NCI-H345 (cell line): ENCODE measurements at places on chromosomes 5 and 9.
A peak's percentile ranks its signal among the peaks of the same experiment; 100 is the strongest.

DNA sequence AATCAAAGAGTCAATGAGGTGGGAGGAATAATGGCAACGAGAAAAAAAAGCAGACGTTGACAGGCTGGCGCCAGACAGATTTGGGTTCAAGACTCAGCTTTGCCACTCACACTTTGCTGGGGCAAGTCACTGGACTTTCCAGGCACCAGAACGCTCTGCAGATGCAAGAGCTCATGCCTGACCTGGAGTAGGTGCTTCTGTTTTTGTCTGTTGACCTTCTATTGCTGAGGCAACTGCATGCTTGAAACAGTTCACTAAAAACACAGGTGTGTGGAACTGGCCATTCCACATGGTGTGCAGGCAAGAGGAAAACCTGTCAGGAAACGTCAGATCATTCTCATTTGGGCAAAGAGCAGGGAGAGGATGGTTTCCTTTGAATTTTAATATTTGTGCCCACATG is 161.2 kb upstream of the SMIM23 start:
- no peak for DNase-seq

- no peak for DNase-seq
Observed at GRCh38 chr5:151108566-151108965, 27.7 kb upstream of the TNIP1 start.

- no peak for DNase-seq
Observed at GRCh38 chr5:16082053-16082452, 97.5 kb downstream of the MARCHF11 start.

DNA sequence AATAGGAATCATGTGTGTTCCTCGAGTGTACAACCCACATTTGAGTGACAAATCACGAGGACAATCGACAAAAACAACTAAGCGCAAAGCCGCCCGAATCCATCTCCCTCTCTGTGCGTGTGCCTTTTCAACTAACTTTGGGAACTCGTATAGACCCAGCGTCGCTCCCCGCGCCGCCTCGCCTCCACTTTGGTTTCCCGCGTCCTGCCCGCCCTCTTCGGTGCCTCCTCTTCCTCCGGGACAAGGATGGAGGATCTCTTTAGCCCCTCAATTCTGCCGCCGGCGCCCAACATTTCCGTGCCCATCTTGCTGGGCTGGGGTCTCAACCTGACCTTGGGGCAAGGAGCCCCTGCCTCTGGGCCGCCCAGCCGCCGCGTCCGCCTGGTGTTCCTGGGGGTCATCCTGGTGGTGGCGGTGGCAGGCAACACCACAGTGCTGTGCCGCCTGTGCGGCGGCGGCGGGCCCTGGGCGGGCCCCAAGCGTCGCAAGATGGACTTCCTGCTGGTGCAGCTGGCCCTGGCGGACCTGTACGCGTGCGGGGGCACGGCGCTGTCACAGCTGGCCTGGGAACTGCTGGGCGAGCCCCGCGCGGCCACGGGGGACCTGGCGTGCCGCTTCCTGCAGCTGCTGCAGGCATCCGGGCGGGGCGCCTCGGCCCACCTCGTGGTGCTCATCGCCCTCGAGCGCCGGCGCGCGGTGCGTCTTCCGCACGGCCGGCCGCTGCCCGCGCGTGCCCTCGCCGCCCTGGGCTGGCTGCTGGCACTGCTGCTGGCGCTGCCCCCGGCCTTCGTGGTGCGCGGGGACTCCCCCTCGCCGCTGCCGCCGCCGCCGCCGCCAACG is at the start of gene GPR150:
Gene GPR150, plus strand, starts transcription at position 58 of the 840 bp plus-strand sequence. Its CDS starts 189 bp downstream, at position 247.
- DNase-seq, result peak; percentile 41

- DNase-seq, result no peak
Observed at GRCh38 chr9:69036309-69036708, 757 bp downstream of the FXN start.

GRCh38 chr5:124162767-124163532 is 583.5 kb downstream of the ZNF608 start:
- DNase-seq, result peak; percentile 44

DNA sequence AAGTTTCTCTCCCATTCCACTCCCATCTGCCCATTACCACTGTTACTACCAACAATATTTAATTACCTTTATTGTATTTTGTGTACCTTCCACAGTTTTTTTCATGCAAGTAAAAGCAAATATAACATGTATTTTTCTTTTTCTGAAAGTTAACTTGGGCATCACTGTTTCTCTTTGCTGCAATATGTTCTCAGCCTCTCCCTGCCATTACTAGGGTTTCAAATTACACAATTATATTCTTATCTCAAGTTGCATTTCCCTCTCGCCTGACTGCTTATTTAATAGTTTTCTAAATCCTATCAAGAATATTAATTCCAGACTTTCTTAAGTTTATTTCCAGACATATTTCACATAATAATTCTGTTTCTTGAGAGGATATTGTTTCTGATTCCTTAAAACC is 46.9 kb upstream of the GAS1 start:
- no peak for DNase-seq

GRCh38 chr5:159398936-159399335 is 68.6 kb upstream of the IL12B start:
- DNase-seq, result no peak

GRCh38 chr5:9058161-9058560 is 487.7 kb downstream of the SEMA5A start:
- DNase-seq, result no peak

DNA sequence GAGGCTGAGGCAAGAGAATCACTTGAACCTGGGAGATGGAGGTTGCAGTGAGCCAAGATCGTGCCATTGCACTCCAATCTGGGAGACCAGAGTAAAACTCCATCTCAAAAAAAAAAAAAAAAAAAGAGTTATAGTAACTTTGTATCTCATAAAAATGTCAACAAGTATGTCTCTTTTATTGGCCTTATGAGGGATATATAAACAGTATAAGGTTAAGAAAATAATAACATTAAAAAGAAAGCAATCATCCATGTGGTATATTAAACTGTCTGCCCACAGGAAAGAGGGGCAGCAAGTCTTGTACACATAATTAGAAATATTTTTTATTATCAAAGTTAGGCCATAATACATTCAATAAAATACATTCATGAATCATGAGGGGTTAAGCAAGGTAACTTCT is 259.4 kb upstream of the KLF9 start:
- DNase-seq, result no peak

DNA sequence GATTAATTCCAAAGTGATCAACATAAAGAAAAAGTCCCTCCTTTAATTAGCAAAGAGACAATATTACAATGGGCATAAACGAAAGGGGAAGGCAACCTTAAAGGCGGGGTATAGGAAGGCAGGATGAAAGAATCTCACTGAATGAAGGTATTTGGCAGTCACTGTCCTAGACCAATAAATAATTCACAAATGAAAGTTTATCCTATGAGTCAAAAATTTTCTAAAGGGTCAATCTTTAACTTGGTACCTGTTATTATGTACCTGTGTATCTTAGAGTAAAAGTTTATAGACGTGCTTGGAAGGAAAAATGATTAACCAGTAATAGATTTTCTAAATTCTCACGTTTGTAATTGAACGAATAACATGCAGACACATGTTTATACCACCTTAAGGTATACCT is 945.8 kb upstream of the DMAC1 start:
- DNase-seq, result no peak

DNA sequence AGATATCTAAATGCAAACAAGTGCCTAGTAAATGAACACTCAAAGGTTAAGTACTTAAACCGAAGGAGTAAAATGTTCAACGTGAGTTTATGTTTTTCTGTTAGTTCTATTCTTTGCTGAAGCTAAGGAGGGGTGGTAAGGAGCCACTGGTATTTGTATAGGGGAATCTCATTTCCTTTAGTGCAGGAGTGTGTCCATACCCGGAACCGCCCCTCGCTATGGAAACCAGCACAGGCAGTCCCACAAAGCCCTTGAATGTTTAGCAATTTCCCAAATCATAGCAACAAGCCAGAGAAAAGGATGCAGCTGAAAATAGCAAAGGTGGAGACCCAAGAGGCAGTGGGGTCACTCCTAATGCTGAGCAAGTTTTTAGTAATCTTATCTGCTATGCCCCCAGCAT is 78.8 kb upstream of the STK32A start:
- DNase-seq, result no peak

DNA sequence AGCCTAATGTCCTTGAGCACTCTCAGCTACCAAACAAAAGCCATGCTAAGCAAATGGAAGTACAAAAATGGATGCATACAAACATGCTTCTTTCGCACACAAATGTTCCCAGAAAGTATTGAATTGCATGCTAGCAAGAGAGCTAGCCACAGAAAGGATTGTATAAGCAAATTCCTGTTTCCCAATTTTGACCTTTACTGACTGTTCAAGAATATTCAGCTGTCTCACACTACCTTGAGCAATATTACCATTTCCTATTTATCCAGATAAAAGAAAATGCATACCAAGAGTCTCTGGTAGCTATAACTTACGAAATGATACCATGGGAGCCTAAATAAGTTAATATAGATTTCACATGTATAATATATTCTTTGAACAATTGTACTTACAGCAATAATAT is 264.6 kb downstream of the TMEM167A start:
- no peak for DNase-seq

DNA sequence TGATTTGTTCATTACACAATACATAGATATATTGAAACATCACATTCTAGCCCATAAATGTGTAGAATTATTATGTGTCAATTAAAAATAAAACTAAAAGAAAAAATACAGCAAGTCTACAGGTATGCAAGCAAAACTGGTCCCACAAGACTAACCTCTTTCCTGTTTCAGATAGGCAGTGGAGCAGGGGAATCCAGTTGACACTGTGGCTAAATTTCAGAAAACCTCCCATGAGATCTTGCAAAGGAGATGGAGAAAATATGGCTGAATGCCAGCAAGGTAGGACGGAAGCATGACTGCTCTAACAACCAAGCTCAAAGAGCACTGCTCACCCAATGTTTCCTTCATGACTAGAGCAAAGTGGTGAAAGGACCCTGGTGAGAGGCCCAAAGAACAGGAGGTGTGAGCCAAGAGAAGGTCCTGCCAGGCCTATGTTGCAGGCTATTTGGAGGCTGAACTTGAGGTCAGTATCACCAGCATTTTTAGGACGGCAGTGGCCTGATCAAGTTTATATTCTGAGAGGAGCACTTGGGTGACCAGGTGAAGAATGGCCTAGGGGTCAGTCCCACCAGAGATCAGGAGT is 1.1 kb upstream of the SH3TC2 start:
- DNase-seq, result no peak

GRCh38 chr9:124348831-124349230 is 66.4 kb downstream of the PSMB7 start:
- DNase-seq, result no peak
